ENCODE measurements at places on chromosomes 2 and 18.

DNA sequence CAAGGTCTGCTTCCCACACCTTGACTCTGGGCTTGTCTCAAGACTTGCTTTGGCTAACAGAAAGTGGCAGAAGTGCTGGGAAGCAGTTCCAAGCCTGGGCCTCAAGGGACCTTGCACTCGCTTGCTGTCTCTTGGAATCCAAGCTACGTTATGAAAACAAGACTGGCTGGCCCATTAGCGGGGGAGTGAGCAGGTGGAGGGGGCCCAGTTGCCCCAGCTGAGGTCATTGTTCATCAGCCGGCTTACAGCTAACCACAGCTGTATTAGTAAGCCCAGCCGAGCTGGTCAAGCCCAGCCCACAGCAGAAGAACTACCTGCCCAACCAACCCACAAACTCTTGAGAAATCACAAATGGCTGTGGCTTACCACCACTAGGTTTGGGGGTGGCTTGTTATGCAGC, 63.1 kb downstream of the MARCO start:
- no peak for DNase-seq

DNA sequence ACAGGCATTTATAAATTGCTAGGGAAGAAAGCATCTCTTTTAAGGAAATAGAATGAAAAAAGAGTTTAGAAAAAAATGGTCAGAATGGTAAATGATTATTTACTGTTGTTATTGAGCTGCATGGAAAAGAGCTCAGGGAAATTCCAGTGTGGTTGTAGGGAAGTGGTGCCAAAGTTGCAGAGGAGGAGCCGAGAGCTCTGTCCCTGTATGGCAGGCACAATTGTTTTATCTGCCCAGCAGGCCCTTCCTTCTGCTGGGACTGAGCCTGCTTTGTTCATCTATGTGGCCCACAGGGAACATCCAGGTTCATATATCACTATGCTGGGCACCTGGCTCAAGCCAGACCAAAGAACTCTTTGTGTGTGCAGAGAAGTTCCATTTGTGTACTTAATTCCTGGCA, 80.8 kb upstream of the AGAP1 start:
- no peak for DNase-seq

DNA sequence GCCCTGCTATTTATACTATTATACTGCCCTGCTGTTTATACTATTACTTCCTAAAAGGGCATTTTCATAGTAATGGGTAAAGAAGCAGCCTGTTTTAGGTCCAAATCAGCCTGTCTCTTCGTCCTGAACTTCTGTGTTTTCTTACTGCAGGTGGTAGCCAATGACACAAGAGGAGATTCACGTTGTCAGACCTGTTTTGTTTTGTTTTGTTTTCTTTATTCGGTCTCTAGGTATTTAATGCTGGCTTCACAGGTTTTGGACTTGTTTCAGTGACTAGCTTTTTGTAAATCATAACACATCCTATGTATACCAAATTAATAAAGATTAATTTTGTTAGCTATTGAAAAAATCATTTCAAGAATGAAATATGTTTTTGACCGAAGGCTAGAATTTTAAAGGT, 116.4 kb downstream of the MAP3K20 start:
- DNase-seq, result no peak

DNA sequence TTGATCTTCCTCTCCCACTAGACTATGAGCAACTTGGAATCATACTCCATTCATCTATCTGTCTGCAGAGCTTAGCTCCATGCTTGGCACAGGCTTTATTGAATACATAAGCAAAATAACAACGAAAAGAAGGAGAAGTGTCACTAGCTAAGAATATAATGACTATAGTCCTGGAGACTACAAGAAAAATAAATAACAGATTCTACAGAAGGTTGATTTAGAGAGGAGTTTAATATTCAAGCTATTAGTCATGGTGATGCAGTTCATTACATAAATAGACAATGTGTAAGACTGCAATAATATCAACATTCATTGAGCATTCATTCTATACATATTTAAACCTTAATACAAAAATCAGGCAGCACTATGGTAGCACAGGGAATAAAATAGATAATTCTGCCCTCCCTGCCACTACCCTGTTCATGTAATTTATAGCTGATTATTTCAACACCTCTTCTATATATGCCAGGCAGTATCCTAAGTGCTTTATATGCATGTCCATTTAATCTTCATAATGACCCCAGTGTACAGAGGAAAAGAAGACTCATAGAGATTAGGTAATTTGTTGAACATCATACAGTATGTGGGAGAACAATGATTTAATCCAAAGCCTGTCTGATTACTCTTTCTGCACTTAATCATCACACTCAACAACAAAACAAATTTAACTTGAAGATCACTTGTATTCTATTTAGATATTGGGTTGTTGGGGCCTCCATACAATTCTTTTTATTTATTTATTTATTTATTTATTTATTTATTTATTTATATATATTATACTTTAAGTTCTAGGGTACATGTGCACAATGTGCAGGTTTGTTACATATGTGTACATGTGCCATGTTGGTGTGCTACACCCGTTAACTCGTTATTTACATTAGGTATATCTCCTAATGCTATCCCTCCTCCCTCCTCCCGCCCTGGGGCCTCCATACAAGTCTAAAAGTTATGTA, 165.3 kb downstream of the RNF152 start:
- DNase-seq, result no peak

DNA sequence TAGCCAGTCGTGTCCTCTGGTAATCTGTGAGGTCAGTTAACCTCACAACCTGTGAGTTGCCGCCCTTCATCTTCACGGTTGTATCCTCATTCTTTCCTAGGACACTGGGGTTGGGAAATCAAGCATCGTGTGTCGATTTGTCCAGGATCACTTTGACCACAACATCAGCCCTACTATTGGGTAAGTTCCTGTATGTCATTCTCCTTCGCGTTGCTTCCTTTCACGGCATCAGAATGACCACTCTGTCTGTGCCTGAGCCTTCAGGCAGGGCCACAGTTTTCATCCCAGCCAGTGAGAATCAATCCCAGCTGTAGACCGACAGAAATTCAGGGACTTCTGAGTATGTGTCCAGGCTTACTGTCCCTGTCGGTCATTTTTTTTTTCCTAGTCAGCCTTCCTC, 67.1 kb downstream of the RAB31 start:
- no peak for DNase-seq

DNA sequence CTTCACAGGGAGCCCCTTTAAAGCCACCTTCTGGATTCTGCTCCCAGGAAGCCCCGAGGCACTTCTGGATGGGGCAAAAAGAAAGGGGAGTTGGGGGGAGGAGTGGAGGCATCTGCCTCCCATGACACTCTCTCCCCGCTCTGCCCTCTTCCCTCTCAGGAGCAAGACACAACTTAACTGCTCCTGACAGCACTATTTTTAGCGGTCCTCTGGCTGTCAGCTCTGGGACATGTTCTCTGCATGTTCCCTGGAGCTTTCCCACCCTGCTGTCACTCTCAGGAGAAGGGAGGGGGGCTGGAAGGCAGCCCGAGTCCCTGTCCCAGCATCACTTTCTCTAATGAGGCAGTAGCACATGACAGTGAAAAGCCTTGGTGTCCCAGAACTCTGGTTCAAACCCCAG, 32.3 kb downstream of the PLB1 start:
- DNase-seq, result no peak

GRCh38 chr18:23703057-23703986, 14.1 kb downstream of the LAMA3 start:
- no peak for DNase-seq

DNA sequence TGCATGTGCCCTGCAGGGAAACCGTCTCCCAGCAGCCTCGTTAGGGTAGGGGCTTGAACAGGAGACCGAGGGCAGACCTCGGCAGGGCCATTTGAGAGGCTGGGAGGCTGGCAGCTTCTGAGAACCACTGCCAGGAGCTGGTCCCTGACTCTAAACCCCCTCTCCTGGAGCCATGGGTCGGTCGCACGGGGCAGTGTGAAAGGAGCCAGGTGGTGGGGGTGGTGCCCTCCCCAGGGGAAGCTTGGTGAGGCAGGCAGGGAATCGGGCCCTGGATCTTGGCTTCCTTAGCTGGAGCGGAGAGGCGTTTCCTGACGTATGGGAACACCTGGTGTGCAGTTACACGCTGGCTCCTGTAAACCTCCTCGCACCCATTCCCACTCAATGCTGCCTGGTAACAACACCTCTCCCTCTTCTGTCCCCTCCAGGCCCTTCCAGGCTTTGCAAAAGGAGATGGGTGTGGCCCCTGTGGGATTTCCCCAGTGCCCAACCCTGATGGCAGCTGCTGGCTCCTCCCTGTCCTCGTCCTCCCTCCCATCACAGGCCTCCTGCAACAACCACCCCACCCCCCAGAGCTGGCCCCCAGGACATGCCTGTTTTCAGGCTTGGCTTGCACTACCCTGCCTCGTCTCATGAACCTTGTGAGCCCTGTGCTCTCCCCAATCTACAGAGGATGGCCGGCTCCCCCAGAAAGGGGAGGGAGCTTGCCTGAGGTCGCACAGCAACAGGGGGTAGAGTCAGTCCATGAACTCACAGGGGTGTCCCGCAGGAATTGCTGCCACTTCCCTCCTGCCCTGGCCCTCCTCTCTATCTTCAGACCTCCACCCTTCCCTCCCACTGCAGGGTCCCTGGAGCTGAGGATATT, 24.4 kb downstream of the ADRA2B start:
- no peak for DNase-seq

DNA sequence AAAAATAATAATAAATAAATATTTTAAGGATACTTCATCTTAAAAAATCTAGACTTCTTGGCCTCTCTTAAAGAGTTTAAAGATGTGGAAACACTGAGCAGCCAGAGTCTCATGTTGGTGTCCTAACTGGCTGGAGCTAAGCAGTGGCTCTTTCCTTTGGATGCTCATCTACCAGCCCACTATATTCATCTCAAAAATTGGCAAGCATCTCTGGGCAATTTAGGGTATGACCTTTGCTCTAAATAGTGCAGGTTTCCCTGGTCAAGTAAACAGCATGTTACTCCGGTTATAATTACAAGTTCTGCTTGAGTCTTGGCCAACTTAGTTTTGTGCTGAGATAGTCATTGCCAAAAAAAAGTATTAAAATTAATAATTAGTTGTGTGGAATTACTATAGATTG, 117.8 kb downstream of the TTC27 start:
- no peak for DNase-seq

DNA sequence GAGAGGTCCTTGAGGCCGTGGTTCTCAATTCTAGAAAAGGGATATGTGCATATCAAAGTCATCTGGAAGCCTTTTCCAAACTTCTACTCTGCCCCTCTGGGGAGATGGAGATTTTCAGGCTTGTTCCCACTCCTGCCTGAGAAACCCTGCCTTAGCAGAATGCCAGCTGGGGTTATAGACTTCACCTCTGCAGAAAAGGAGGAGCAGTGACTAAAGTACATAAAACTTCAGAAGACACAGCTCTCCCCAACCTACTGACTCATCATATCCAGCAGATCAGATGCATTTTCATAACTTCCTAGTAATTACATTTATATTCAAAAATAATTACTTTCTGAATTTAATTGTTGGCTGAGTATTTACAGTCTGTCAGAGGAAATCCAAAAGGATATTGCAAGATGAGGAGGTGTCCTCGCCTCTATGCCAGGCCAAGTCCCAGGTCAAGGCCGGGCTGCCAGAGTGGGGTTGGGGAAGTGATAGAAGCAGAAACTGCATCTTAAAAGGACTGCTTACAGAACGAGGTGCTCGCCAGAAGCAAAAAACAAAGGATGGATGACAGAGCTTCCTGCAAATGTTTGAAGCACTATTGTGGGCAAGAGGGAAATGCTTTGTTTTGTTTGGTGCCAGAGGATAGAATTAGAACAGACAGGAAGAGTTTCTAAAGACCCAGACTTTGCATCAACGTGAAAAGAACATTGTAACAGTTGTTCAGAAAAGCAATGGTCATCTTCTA, 75.6 kb upstream of the APCDD1 start:
- DNase-seq, result no peak

DNA sequence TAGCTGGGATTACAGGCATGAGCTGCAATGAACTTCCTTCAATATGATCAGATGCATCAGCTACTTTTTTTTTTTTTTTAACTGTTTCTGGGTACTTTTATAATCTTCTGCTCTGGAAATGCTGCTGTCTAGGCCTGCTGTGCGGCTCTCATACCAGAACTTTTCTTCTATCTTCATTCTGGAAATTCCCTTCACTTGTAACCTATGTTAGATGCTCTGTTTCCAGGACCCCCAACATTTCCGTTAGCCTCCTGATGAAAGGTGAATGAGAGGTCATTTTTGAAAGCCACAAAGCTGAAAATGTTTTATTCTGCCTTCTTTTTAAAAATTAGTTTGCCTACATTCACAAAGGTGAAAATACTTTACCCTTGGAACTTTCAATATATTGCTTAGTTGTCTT, 8.6 kb downstream of the AGFG1 start:
- no peak for DNase-seq

GRCh38 chr2:218332288-218332687, 24.4 kb upstream of the CATIP start:
- no peak for DNase-seq

GRCh38 chr2:148052687-148053086, 31.8 kb downstream of the MBD5 start:
- DNase-seq, result no peak

GRCh38 chr2:221562226-221562625, 9.9 kb downstream of the EPHA4 start:
- DNase-seq, result no peak

GRCh38 chr2:181790716-181791649, 100.5 kb upstream of the ITPRID2 start:
- peak; percentile 39 for DNase-seq

- no peak for DNase-seq
Observed at GRCh38 chr2:101153077-101153707, 2.0 kb upstream of the TBC1D8 start.

- DNase-seq, result no peak
Observed at GRCh38 chr18:34697233-34697632, 12.9 kb upstream of the DTNA start.

GRCh38 chr2:1744151-1744445, 217 bp downstream of the PXDN start:
- DNase-seq, result no peak

DNA sequence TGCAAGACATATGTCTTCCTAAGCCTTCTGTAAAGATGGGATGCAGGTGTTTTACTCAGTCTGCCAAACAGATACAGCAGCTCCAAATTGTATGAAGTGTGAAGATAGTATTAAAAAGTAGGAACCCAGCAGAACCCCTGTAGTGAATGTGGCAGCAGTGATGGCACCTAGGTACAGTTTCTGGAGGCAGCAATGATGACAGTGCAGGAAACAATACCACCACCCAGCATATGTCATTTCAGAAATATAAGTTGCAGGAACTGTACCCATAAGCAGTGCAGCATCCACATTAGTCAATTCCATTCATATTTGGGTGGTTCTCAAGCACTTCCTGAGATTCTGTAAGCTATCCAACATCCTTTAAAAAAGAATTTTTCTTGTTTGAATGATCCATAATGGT, 46.7 kb upstream of the ATP5MC3 start:
- no peak for DNase-seq

- no peak for DNase-seq
Observed at GRCh38 chr2:132429351-132429750, 12.7 kb downstream of the GPR39 start.

GRCh38 chr2:165889158-165889557, 64.4 kb downstream of the TTC21B start:
- no peak for DNase-seq

DNA sequence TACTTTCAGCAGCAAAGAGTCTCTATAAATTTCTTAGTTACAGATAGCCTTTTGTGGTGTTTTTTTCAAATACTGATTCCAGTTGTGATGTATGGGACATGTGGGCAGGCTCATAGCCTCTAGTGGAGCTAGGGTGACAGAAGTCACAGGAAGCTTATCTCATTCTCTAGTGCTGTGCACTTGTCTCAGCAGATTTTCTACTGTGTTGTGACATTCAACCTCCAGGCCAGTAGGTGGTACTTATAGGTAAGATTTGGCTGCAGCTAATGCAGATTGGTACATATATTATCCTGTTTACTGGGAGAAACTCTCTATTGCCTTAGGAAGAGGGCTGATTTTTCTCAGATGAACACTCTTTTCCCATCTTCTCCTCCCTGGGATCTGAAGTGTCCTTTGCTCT, 176.2 kb downstream of the CALCRL start:
- DNase-seq, result no peak
